ENCODE measurements at places on chromosomes 12 and 14.

GRCh38 chr12:47207829-47208248, 128.1 kb upstream of the AMIGO2 start:
- DNase-seq = no peak

GRCh38 chr12:81125691-81126090, 47.8 kb downstream of the ACSS3 start:
- DNase-seq = no peak

DNA sequence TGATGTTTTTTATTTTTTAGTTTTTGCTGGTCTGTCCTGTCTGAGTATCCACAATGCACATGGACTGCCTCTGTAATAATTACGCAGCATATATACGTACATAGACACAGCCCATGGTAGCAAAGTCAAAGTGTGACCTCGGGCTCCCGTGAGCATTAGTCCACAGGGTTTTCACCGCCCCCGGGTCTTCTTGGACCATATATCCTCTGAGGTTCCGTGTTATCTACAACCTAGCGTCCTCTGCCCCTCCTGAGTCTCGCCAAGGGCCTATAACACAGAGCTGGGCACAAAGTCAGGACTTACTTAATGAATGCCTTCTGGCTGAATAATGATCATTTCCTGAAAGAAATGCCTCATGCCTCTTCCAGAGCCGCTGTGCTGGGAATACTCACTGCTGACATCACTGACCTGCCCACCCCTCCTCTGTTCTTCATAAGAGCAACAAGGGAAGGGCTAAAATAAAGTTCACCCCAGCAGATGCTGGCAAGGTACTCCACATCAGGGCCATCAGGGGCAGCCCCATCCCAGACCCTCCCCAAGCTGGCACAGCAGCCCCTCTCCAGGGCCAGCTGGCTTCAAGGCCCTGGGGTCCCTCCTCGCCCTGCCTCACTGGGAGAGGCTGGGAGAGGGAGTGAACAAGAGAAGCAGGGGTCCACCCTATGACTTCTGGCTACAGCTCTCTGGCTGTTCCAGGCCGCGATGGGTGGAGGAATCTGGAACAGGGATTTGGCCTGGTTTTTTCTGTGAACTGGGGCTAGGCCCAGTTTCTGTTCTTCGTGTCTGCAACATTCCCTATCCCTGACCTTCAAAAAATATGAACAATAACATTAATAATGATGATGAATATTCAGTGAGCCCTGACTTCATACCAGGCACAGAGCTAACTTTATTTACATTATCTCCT, 7.9 kb downstream of the HDAC7 start:
- no peak for DNase-seq

GRCh38 chr14:92572050-92572449, 58.5 kb downstream of the RIN3 start:
- no peak for DNase-seq

- DNase-seq = no peak
Observed at GRCh38 chr12:27779416-27779919, 565 bp upstream of the KLHL42 start.
